Cortex of kidney (tissue), 1 donor: ENCODE measurements at places on chromosomes 7 and 10.

DNA sequence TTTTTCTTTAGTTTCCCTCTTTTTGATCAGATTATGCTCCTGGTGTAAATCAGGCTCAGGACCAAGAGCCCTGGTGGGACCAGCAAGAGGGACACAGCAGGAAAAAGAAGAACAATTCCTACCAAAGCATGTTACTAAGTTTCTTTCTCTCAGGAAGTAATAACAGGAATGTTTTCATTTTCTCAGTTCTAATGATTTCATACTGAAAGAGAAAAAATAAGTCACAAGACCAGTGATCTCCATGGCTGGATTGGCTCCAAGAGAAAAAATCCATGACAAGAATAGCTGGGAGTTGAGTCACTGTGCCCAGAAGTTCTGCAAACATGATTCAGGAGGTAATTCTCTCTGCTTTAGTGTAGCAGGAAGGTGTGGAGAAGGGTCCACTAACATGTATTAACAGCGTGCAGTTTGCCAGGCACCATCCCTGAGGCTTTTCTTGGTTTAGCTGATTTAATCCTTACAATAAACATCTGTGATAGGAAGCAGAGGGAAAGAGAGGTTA lies 23.8 kb upstream of the IFIT2 start:
- no peak for DNase-seq

DNA sequence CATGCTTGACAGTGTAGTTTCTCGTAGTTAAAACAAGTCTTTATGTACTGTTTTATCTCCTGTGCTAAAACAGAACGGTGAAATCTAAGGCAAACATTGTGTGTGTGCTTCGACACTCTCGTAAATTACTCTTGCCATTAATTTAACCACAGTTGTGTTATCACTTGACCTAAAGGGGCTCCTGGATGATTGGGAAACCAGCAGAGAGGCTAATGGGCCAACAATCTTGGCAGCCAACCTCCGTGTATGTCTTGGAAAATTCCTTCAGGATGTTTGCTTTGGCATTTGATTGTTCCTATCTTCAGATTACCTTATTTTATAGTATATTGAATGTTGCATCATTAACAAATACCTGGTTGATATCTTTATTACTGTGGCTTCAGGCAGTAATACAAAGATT lies 409.5 kb downstream of the SDK1 start:
- no peak for DNase-seq

- no peak for DNase-seq
These were observed 83.7 kb downstream of the CARD11 start for GRCh38 chr7:2959828-2960599.

- DNase-seq = no peak
These were observed 43.9 kb downstream of the CHST15 start for GRCh38 chr10:124049484-124049883.

DNA sequence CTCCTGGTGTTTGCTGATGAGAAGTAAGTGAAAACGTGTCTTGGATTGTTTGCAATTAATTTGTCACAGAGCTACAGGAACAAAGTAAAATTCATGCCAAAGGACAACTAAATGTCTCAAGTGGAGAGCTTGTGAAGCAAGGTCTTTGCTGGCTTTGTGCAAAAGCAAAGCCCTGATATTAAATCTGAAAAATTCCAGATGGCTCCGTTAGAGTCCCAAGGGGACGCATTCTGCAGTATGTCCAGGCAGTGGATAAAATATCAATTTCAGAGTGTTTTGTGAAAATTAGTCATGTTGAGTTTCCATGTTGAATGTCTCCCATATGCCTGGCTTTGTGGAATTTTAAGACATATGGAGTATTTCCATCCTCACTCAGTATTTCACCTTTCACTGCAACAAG lies 102.5 kb upstream of the PTN start:
- no peak for DNase-seq

DNA sequence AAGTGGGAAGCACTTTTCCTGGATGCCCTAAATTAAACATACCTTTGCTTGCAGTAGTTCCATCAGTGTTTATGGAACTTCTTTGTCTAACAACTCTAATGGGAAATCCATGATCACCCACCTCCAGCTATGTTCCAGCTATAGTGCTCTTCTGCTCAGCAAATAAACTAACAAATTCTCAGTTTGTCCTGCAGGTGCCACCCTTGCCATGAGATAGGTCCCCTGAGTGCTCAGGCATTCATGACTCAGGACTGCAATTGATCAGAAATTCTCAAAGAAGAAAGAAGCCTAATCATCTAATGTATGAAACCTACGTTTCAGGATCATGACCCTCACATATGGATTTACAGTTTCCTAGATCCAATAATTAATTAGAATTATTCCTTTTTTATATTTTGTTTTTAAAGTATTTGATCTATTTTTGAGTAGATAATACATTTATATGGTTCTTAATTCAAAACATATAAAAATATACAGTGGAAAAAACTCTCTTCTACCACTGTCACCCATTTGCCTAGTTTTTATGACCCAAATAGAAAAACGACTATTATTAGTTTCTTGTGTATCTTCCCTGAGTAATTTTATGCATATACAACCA lies 48.7 kb upstream of the DYNC1I1 start:
- DNase-seq = no peak

- DNase-seq = no peak
These were observed 151.0 kb downstream of the CHCHD3 start for GRCh38 chr7:132930881-132931280.

GRCh38 chr7:29771081-29771816 lies 35.1 kb upstream of the WIPF3 start:
- DNase-seq = no peak

GRCh38 chr7:101901661-101902491 lies 84.5 kb downstream of the CUX1 start:
- DNase-seq = no peak

DNA sequence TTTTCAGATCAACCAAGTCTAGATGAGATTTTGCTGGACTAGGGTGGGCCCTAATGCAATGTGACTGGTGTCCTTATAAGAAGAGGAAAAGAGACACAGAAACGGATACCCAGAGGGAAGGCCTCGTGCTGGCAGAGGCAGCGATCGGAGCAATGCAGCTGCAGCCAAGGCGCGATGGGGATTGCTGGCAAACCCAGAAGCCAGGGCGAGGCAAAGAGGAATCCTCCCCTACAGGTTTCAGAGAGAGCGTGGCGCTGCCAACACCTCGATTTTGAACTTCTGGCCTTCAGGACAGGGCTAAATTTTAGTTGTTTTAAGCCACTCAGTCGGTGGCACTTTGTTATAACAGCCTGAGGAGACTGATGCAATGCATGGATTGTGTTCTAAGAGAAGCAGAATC lies 157.1 kb upstream of the RHEB start:
- DNase-seq = no peak

DNA sequence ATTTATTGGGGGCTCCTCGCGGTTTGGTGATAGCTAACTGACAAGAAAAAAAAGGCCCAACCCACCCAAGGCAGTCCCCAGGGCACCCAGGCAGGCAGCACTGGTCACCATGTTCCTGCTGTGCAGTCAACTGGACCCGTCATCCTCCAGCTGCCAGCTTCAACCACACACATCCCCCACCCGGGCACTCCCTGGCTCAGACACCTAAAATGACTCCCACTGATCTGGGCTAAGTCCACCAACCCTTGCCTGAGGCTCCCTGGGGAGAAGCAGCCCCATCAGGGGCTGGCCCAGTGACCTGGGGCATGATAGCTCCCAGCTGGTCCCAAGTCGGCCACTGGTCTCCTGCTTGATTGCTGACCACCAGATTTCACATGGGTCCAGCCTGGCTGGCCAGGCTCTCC lies 161.8 kb downstream of the NRF1 start:
- no peak for DNase-seq

- no peak for DNase-seq
These were observed 1.3 kb upstream of the CLDN12 start for GRCh38 chr7:90401989-90402388.

GRCh38 chr7:85673876-85674275 lies 487.0 kb upstream of the SEMA3D start:
- no peak for DNase-seq

DNA sequence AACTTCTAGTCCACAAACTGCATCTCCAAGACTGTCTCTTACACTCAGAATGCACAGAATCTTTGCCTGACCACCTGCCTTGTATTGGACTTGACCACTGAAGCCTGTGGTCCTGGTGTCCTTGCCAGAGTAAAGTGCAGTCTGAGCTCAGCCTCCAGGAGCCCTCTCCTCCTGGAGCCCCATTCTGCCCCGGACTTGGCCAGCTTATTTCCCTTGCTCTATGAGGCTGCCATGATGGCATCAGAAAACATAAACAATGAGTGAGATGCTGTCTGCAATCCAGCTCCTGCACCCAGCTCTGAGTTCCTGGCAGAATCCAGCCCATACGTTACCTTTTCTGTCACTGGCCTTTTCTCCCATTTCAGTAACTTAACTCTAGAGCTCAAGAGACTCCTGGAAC lies 494.6 kb downstream of the PLXNA4 start:
- DNase-seq = no peak

GRCh38 chr7:81986723-81987470 lies 217.1 kb upstream of the HGF start:
- DNase-seq = no peak

DNA sequence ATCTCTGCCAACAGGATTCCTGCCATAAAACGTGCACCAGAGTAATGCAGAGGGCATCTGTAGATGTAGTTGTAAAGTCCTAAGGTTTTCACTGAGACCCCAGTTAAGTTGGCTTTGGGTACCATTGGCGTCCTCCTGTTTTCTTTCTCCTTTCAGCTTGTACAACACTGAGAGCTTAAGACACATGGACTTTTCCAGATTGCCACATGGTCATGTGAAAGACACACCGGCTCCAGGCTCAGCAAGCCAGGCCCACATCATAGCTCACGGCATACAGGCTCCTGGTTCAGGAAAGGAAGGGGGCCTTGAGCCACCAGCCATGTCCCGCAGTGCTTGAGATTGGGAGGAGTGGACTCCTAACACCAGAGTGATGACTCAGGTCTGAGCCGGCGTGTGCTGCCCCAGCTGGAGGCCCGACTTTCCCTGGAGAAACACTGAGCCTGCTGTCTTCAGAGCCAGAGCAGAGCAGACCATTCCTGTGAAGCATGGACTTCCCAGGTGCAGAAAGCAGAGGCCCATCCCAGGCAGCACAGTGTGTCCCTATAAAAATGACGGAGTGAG lies 252.7 kb downstream of the PRPF18 start:
- no peak for DNase-seq

GRCh38 chr10:11532306-11532705 lies 79.1 kb downstream of the USP6NL start:
- no peak for DNase-seq

DNA sequence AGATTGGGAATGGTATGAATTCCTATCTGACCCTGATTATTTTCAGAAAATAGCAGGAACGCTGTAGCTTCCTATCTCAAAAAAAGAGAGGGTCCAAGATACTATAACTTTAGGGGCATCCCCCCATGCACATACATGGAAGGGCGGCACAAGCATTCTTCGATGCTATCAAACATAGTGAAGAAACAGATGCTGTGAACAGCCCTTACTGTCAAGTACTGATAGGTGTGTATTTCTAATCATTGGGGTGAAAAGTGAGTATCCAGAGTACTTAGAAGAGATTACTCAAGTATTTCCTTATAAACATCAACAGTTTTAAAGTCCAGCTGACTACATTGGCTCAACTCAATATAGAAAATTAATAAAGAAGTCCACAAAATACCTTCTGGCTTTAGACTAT lies 17.0 kb upstream of the NUP42 start:
- DNase-seq = no peak

GRCh38 chr7:37315772-37316715 lies 132.6 kb downstream of the ELMO1 start:
- DNase-seq = no peak

- no peak for DNase-seq
These were observed 207.0 kb upstream of the PRKCQ start for GRCh38 chr10:6787091-6787490.

- no peak for DNase-seq
These were observed 31.8 kb downstream of the CRHR2 start for GRCh38 chr7:30650421-30650808.

DNA sequence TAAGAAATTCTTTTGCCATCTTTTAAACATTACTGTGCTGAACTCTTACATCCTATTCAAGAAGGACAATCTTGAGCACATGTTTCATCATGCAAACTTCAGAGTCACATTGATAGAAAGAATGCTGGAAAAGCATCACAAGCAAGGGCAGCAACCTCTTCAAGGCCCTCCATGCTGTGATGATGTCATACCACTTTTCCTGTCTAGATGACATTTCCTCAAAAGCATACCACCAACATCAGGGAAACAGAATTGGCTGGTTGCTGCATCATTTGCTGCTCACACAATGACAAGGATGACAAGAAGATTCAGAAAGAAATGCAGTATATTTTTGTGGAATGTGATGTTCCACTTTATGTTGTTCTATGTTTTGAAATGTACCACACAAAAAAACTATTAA lies 37.6 kb downstream of the CYP2C8 start:
- no peak for DNase-seq

- DNase-seq = no peak
These were observed 22.1 kb downstream of the POT1 start for GRCh38 chr7:124907490-124907889.

DNA sequence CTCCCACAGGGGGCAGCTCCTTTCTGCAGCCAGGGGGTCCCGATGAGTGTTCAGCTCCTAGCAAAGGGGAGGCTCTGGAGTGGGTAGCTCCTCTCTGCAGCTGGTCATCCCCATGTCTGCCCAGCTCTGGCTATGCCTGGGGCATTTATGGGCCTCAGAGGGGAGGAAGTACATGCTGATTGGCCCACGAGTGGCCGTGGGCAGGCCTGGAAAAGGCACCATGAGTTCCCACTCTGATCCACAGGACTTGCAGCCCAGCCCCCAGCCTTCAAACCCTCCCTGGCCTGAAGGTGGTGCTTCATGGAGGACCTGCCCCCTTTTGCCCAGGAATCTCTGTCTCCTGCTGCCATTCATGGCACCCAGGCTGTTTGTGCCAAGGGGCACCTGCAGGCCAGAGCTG lies 268.8 kb downstream of the DNAJB6 start:
- no peak for DNase-seq

DNA sequence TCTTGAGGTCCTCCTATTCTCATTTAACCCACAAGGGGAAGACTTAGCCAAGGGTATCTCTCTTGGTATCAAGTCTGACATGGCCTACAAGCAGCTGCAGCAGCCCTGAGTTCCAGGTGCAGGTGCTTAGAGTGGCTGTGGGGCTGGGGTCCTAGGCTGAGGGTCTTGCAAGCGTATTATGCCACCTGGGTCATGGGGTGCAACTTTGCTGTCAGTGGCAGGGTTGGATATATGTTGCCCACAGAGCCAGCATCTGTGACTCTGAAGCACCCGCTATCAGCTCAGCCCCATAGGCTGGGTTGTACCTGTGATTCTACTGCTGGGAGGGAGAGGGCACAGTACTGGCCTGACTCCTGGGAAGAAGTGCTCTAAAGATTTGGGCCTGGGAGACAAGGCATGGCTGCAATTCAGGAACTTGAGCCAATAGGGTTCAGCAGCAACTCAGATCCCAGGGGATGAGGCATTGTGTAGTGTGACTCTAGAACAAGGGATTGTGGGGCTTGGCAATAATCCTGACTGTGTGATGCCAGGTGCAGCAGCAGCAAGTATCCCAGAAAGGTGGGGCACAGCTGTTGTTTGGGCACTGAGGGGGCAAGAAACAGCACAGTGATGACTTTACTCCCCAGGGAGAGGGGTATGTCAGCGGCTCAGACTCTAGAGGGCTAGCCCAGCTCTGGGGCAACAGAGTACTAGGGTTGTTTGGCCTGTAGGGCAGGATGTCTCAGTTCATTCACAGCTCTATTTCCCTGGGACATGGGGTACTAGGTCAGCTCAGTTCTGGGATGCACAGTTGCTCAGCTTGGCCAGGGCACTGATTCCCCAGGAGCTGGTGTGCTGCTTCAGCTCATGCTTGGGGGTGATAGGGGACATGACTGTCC lies 41.4 kb downstream of the NEURL1 start:
- no peak for DNase-seq

- no peak for DNase-seq
These were observed 1109.8 kb upstream of the AUTS2 start for GRCh38 chr7:68488341-68489060.
